ENCODE measurements at places on chromosomes 1 and 21.
A peak's percentile ranks its signal among the peaks of the same experiment; 100 is the strongest.

- peak; percentile 59 for DNase-seq
Measured at GRCh38 chr1:966704-967300, 520 bp downstream of the PLEKHN1 start.

- DNase-seq, result no peak
Measured at GRCh38 chr1:37763791-37764413, 1.0 kb downstream of the EPHA10 start.

GRCh38 chr1:84969489-84970250, 27.2 kb downstream of the MCOLN2 start:
- no peak for DNase-seq

DNA sequence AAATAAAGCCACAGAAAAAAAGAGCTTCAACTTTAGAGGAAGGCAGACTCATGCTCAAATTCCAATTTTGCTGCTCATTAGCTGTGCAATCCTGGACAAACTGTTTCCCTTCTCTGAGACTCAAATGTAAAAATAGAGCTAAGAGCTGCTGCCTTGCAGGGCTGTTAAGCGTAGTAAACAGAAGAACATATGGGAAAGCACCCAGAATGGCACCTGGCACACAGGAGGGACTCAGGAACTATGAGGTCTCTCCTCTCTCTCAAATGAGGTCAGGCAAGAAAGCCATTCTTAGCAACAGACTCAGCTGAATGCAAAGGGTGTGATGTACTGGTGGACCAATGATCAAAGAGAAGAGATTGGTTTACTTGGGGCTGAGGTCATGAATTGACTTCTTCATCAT, 61.3 kb downstream of the TRABD2B start:
- DNase-seq, result no peak

DNA sequence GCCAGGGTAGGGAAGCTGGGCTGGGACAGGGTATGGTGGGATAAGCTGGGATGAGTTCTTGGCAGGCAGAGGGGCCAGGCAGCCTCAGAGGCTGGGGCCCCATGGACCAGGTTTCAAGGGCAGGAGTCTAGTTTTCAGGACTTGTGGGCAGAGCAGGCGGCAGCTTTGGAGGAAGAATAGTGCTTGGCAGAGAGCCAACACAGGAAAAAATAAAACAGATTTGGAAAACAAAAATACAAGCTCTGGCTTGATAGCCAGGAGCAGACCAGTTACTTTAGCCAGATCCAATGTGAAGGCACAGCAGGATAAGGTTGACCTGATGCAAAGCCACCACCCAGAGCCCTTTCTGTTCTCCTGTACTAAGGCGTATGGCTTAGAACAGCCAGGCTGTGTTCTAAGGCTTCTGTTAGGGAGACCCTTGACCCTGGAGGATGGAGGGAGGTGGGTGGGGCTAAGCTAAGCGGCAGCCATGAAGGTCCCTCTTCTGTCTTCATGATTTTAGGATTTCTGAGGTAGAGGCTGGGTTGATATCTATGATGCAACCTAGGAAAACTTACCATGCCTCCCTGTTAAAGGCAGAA, 5.5 kb downstream of the TRAF5 start:
- no peak for DNase-seq

Measured in HFFc6 (cell line).